ENCODE measurements at places on chromosomes 3 and 15. TPM values are rescaled to one million over a fixed set of nuclear protein-coding genes. Genes with fewer than 3 reads are reported as not detected.

Gene MRPL47
- 45.1 TPM for polyA plus RNA-seq

Gene FANCD2OS
- polyA plus RNA-seq: not detected

Gene APPL1
- polyA plus RNA-seq: 17.3 TPM

Gene CHST14
- polyA plus RNA-seq: 4.4 TPM

Gene SOX2
- polyA plus RNA-seq: not detected

Gene DGKG
- 0.22 TPM for polyA plus RNA-seq

GRCh38 chr15:95875121-95875643 is 455.3 kb upstream of the NR2F2 start:
- no peak for DNase-seq

DNA sequence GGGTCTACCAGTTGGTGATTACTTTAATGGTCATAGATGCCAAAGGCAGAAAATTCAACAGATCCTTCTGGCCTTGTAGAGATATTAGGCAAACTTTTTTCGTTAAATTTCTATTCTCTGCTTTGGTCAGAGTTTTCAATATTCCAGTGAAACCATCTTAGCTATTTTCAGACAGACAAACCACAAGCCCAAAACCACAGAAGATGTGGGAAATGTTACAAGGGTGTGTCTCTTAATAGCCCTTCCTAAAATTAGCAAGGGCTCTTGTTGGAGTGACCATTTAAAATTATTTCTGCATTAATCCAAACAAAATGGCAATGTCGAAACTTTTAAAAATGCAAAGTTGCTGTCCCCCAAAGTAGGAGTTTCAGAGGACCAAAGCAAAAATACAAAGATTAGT is 102.8 kb downstream of the ARRDC4 start:
- DNase-seq: no peak

- DNase-seq: no peak
Observed at GRCh38 chr15:88077296-88078020, 179.1 kb downstream of the NTRK3 start.

- DNase-seq: no peak
Observed at GRCh38 chr15:85063088-85063487, 81.4 kb downstream of the PDE8A start.

DNA sequence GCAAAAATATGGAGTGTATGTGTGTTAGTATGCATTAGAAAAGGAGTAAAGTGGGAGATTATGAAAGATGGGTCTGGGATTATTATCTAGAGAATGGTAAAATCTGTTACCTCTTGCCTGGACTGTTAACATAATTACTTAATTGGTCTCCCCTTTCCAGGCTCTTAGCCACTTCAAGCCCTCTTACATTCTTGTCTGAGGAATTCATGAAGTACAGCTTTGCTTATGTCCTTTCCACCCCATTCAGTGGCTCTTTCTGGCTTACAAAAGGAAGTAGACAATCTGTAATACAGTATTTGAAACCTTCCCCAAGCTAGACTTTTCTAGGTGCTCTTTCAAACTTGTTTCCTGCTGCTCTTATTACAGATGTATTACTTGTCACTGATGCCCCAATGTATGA is 129.8 kb downstream of the MBNL1 start:
- no peak for DNase-seq
